ENCODE measurements at places on chromosomes 4 and X.

DNA sequence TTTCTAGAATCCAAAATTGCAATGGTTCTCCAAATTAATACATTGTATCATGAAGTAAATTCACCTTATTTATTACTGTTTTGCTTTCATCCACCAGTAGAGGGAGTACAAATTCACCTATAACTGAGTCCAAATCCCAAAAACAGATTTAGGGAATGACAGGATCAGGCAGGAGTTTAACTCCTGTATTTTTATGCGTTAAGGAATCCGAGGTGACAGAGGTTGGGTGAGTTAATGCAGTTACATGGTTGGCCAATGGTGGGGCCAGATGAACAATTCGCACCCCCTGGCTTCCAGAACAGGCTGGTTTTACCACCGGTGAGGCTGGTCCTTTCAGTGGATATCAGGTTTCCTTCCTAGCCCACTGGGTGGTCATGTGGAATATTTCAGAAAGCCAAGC, 82.4 kb downstream of the MTNR1A start:
- DNase-seq: no peak

DNA sequence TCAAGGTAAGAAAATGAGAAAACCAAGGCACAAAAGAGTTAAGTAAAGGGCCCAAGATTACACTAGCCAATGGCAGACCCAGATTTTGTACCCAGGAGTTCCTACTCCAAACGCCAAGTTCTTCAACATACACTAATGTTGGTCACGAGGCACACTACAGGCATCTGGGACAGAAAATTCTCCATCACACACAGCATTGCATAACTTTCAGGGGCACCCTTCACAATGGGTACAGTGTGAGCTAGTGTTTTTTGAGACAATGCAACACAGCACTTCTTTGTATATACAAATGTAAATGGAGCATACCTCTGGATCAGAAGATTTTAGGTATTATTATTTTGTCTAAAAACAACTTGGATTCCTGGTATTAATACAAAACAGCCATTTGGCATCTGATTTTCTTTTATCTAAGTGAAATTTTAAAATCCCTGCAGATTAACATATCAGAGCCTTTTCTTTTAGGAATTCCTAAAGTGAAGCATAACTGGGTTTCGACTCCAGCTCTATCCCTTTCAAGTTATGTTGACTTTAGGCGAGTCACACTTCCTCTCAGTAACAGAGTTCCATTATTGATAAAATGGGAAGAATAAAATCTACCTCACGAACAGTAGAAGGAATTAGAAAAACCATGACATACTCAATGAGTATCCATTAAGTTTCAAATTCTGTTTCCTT, 41.1 kb downstream of the ADGRA3 start:
- DNase-seq: no peak

GRCh38 chrX:133645256-133645655, 230.0 kb upstream of the GPC4 start:
- no peak for DNase-seq

- no peak for DNase-seq
These were observed 19.0 kb downstream of the TMEM47 start for GRCh38 chrX:34638116-34638515.

DNA sequence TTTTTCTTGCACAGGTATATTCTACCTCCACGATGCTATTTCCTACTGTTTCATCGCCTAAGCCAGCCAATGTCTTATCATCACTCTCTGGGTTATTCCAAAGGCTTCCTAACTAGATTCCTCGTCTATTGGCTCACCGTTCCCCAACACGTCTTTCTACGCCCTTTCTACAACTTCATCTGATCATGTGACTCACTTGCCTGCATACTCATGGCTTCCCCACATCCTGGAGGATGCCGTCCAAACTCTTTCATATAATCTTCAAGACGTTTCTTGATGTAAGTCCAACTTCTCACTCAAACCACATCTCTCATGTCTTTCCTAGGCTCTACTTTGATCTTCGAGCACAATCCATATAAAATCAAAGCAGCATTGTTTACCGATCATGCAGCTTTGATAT, 322.0 kb upstream of the PPARGC1A start:
- DNase-seq: no peak

DNA sequence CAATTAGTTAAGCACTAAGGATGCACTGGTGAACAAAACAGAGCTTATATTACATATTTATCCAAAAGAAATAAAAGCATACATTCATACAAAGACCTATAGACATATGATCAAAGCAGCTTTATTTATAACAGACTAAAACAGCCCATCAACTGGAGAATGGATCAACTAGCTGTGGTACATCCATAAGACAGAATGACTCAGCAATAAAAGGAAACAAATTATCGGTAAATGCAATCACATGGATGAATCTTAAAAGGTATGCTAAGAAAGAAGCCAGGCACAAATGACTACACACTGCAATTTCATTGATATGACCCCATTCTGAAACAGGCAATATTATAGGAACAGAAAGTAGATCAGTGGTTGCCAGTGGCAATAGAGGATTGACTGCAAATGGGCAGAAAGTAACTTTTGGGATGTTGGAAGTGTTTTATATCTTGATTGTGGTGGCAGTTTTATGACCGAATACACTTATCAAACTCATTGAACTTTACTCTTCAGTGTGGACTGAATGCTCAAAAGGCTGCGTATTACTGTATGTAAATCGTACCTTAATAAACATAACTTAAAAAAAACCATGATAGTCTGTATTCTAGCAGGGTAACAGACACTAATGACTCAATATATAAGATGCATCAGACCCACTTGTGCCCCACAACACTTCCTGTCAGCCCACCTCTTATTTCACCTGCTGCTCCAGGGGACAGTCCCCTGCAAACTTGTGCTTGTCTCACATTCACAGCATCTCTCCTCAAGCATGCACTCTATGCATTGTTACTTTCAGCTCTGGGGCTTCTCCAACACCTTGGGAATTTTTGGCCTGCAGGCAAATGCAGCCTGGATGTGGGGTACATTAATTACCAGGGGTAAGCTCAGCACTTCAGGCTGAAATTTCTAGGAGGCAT, 59.1 kb downstream of the MID1IP1 start:
- no peak for DNase-seq

DNA sequence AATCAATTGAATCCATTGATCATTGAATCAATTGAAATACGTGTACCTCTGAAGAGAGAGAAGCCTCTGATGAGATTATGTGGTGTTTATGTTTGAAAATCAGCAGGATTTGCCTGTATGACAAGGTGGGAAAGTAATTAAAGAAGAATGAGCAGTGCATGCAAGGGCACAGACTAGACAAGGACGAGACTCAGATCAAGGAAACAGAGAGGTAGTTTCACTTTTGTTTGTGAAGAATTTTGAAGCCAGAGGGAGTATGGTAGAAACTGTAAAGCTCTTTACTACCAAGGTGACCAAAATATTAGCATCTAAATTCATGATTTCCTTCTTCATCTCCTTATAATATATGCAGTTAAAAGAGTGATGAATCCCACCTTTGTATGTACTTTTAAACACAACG, 1830.0 kb upstream of the IGFBP7 start:
- no peak for DNase-seq

- DNase-seq: no peak
These were observed 2305.1 kb upstream of the AGA start for GRCh38 chr4:179747218-179747910.

GRCh38 chr4:91887926-91888325, 415.8 kb upstream of the GRID2 start:
- no peak for DNase-seq

- no peak for DNase-seq
These were observed 3.1 kb downstream of the MAMLD1 start for GRCh38 chrX:150365990-150366911.

- DNase-seq: no peak
These were observed 83.6 kb downstream of the ANAPC10 start for GRCh38 chr4:145014365-145014764.

- no peak for DNase-seq
These were observed 15.0 kb upstream of the MSMO1 start for GRCh38 chr4:165312506-165312905.

GRCh38 chr4:53682196-53682595, 90.9 kb upstream of the LNX1 start:
- no peak for DNase-seq

- peak; percentile 29 for DNase-seq
These were observed 108.0 kb downstream of the ITM2A start for GRCh38 chrX:79259073-79259689.

- DNase-seq: no peak
These were observed 11.7 kb upstream of the HTRA3 start for GRCh38 chr4:8257854-8258253.

DNA sequence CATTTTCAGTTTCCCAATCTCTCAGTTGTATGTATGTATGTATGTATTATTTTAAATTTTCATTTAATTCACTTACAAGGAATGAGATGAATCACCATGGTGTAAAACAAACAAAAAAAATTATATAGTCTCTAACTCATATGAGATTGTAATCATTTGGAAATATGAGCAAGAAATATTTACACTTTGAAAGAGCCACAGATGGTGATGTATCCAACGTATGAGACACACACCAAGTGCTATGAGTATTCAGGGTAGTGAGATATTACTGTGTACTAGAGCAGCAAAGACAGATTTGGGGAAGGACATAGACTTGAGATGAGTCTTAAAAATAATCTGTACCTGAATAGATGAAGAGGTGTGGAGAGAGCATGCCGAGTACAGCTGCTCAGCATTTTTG, 1154.4 kb downstream of the RAPGEF2 start:
- DNase-seq: no peak

GRCh38 chr4:48645225-48645794, 134.8 kb downstream of the FRYL start:
- DNase-seq: no peak

- no peak for DNase-seq
These were observed 233.5 kb downstream of the ARHGAP24 start for GRCh38 chr4:85708468-85708867.

DNA sequence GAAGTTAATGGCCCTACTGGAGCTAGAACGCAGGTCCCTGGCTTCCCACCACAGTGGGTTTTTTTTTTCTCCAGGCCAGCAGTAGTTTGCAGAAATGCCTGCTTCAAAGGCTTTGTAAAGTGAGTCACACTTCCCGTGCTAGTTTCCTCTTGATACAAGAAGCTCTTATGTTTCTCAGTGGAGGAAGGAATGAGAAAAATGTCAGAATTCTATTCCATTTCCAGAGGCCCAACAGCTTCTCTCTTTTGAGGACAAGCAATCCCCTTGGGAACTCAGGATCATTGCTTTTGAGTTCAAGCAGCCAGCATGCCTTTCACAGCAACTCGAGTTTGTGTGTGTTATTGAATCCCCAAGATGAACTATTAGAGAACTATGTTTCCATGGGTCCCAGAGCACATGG, 134.3 kb downstream of the GUCY2F start:
- no peak for DNase-seq

DNA sequence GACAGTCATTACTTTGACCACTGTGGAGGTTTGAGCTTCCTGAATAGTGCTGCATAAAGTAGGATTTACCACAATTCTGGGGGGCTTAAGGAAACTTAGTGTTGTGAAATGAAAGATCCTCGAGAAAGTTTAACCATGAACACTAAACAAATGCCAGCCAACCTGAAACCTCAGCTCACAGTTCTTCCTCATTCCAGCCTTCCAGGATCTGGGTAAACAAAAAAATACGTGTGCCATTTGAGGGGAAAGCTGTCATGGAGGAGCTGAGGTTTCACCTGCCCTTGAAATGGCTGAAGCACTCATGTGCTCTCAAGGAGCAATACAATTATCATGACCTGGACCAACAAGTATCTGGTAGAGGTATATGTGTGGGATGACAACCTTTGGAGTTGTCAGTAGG, 142.7 kb downstream of the NPNT start:
- no peak for DNase-seq

DNA sequence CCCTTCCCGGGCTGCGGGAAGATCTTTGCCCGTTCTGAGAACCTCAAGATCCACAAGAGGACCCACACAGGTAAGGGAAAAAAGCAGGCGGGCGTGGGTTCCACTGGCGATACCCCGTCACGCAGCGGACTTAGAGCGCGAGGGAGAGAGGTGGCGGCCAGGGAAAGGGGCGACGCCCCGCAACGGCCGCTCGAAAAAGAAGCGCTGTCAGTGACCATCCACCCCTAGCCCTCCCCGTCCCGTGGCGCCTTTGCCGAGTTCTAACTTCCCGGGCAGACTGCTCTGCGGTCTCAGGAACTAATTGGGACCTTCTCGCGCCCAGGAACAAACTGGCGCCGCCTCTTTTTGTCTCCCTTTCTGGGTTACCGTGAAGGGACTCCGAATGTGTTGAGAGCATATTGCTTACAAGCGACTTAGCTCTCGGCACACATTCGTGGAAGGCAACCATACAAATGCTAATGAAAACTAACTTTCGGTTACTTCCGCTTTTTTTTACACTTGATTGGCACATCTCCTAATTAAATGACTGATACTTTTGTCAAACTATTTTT, 1.8 kb downstream of the ZIC3 start:
- no peak for DNase-seq

DNA sequence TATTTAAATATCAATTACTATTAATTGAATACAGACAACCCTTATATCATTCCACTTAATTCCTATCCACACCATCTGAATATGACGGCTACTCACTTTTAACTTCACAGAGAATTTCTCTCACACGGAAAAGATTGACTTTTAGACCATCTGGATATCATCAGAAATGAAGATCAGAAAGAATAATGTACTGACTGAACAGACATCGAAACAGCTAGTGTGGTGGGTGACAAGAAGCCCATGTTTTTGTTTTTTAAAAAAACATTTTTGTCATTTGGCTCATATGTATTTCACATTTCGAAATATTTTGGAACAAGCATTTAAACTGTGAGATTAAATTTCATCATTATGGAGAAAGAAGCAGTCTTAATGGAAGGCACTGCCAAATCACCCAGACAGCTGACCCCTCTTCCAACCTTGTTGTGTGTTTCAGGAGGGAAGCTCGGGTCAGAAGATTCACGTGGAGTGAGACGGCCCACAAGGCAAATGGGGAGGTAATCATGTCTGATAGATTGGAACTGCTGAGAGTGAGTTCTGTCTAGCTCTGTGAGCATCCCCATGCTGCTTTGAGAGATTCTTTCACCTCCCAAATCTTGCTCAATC, 204.2 kb upstream of the RASGEF1B start:
- DNase-seq: no peak

DNA sequence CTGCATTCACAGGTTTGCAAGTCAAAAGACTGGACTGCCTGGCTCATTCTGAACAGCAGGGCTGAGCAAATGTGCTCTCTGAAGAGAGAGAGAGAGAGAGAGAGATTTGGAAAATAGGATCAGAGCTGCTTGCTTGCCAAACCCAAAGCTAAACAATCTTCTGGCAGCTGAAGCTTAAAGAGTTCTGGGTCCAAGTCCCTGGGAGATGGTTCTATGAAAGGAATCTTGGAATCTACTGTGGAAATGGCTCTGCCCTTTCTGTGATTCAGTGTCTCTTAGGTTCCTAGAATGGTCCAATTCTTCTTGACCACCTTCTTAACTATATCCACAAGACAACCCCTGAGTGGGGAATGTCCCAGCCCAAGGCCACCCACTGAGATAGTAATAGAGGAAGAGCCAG, 66.1 kb upstream of the EFNB1 start:
- DNase-seq: no peak

GRCh38 chr4:80179637-80180161, 17.6 kb upstream of the PRDM8 start:
- DNase-seq: no peak

GRCh38 chrX:118943102-118943501, 31.3 kb upstream of the LONRF3 start:
- no peak for DNase-seq
